ENCODE measurements at places on chromosomes 3 and 15.
A peak's percentile ranks its signal among the peaks of the same experiment; 100 is the strongest.

GRCh38 chr3:194740859-194741491 is 55.3 kb downstream of the FAM43A start:
- no peak for DNase-seq

GRCh38 chr15:42444415-42445063 is 46.4 kb downstream of the ZNF106 start:
- DNase-seq: no peak

DNA sequence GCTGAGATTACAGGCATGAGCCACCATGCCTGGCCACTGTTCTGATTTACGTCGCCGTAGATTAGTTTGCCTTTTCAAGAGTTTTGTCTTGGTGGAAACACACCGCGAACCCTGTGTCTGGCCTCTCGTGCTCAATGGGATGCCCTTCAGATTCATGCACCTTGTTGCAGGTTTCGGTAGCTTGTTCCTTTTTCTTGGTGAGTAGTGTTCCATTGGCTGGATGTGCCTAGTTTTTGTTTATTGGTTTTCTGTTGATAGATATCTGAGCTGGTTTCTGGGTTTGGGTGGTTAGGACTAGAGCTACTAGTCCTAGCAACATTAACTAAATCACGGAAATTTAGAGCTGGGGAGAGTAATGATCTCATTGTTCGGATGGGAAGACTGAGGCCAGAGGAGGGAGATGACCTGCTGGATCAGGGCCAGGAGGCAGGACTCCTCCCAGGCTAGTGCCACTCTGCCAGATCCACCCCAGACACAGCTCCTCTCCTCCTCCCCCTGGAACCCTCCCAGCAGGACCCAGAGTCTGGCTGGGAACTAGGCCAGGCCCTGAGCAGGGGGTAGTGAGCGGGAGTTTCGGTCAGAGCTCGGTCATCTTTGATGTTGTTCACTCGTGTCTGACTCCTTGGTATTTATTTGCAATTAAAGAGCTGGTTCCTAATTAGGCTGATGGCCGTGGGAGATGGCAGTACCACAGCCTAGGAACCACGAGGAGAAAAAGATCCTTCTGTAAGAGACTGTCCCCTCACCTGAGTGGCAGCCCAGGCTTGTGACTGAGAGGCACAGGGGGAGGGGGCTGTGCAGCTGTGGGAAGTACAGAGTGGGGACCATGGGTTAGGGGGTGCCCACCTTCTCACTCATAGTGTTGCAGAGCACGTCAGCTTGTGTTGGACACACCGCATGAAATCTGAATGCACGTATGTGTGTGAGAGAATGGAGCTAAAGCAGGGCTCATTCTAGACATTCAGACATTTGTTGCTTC is 73.4 kb downstream of the SMAD6 start:
- no peak for DNase-seq

DNA sequence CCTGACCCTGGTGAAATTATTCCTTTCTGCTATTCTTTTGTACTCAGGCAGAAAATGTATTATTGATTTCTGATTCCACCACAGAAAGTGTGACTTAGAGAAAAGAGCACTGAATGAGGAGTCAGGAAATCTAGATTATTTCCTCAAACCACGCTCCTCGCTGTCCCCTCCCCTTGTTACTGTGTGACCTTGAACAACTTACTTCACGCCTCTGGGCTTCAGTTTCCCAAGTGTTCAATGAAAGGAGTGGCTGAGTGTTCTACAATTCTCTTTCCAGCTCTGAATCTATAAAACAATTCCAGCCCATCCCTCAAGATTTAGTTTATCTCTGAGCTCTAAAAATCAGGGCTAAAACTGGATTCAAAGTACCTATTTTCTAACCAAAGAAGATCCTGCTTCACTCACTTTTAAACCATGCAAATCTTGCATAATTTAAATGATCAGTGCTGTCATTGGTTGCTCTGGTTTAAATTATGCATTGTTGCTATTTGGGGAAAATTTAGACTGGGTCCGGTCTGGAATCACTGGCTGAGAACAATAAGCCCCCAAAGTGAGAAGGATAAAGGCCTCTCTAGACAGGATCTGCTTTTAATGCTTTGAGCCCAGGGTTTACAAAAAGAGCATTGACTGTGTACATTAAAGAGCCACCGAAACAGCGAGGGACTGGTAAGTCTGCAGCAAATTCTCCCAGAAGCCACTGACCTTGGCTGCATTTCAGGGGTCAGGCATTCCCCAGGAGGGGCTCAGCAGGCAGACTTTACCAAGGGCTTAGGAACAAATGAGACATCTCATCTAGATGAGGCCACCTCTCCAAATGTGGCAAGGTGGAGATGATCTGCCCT is 3.2 kb downstream of the TNIK start:
- DNase-seq: no peak

DNA sequence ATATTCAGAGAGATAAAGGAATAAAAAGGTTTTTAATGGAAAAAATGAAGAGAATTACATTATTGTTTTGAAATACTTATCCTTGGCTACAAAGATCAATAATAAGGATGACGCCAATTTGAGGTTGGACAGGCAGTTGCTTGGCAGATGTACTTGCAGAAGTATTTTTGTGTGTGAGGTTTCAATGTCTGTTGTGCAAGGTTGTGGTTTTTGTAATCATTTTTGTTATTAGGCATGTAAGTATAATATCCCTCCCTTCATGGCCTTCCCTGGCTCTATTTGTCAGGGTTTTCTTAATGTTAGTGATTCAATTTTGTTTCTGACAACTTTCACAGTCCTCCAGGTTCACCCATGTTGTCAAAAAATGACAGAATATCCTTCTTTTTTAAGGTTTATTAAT is 105.9 kb downstream of the OTOL1 start:
- DNase-seq: no peak

DNA sequence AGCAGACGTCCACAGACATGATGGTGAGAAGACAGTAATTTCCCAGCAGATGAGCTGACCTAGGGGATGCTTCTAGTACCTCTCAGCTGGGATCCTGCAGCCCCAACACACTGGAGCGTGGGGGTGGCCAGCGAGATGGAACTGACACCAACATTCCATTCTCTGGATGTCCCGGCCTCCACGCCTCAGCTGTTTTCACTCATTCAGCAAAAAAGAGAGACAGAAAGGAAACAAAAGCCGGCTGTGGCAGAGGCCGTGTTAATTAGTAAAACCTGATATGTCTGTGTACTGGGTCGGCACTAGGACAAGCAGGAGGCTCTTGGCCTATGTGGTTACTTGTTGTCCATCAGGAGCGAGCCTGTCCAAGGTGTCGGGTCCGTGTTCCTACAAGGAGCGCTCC is 82.6 kb upstream of the MYZAP start:
- no peak for DNase-seq

DNA sequence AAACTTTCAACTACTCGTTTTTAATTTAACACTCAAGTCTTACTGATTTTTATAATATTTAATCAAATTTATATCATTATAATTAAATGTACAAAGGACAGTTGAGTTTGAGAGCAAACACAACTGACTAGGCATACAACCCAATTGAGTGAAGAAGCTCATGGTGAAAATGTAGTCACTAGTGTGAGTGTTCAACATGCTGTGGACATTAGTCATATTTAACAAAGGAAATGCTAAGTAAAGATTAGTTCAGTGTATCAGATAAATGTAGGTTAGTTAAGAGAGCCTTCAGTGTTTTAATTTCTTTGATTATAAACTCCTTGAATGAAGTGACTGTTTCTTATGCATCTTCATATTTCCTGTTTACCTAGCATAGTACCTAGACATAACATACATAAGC is 444.2 kb upstream of the GOLIM4 start:
- DNase-seq: no peak

DNA sequence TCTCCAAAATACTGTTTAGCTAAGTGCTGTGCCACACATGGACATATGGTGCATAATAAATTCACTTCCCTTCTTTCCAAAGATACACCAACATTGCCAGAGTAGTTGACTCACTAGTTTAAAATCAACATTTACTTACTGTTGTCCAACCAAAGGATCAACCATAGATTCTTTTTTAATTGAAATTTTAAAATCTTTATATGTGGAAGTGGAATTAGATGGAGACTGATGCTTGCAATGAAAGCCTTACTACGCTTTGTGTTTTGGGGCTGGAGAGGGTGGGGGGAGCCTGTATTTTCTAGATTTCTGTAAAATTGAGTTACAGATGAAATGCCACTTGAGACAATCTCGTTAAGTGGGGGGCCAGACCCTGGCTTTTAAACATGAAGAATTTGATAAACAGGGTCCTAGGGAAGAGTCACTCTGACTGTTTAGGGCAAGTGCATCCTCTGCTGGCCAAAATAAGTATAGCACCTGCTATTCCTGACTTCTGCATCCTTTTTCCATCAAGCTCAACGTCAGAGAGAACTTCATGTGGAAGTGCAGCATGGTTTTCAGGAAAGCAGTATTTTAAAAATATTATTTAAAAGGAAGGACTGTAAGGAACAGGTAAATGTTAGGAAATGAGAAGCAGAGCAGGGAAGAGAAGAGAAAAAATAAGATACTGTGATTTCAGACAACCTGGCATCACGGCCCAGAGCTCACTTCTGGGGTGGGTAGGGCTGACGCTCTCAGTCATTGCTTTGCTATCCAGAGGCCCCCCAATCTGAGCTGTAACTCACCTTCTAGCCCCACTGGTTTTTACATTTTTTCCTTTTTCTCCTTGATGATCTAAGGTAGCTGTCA is 76.7 kb downstream of the BOC start:
- peak; percentile 77 for DNase-seq

DNA sequence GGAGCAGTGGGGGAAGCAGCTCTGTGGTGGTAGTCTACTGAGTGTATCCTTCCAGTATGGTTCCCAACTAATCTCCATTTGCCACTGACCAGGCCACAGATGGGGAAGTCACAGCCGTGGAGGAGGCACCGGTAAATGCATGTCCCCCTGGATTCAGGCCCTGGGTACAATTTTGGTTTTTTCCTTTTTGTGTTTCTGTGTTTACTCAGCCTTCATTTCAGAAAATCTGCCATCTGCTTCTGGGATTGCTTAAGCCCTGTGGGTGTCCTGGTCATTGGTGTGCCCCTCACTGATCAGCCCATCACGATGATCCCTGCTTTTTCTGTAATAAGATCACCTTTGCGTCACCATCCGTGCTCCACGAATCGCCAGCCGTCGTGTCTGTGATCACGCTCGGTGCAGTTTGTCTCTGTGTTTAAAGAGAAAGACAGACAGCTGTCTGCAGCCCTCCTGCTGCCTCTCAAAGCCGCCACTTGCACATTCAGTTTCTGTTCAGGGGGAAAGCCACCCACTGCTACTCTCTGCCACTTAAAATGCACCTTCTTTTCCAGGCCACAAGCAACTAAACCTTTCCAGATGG is 68.9 kb downstream of the DNASE1L3 start:
- DNase-seq: peak; percentile 11

DNA sequence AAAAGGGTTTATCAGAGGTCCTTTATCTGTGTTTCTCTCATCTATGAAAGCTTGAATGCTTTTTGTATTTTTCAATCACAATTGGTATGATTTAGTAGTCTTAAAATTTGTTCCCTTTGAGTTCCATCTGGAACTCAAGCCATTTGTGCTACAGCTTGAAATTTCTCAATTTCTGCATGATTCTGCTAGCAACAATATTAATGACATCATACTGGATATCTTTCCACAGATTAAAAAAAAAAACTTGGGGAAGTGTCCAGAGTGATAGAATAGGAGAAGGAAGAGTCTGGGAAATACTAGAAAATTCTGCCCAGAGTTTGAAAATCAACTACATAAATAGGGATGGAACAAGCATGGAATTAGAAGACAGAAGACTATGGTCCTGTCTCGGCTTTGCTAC is 9.3 kb upstream of the FBN1 start:
- DNase-seq: no peak

- DNase-seq: no peak
These were observed 350.5 kb upstream of the COL8A1 start for GRCh38 chr3:99287876-99288275.

DNA sequence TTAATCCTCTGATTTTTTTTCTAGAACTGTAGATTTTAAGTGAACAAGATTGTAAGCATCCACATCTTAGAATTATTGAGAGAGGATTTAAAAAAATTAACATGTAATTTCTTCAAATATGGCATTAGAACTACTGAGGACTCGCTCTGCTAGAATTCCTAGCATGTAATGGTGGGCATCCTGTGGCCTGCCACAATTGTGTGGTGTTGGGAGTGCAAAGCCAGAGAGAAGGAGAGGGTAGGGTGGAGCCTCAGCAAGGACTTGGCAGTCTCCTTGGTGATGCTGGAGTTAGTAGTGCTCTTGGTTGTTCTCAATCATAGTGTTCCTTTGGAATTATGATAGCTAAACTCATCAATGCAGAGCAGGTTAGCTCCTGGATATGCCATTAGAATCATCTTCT is 443.9 kb upstream of the TBL1XR1 start:
- DNase-seq: no peak

GRCh38 chr3:194046995-194047645 is 88.8 kb upstream of the HES1 start:
- DNase-seq: peak; percentile 28

DNA sequence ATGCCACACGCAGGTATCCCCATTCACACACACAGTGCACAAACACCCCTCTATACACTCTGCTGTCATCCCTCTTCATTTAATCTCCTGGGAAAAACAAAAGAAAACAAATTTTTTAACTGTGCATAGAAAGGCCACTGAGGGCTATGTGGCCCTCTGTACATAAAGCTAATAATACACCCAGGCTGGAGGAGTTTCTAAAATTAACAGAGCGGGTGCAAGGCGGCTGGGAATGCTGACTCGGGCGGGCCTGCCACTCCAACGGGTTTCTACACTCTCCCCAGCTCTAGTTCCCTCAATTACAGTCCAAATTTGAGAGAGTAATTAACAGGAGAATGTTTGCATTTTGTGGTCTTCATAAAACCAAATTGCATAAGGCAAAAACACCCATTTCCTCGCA is 23.1 kb downstream of the HCN4 start:
- no peak for DNase-seq

DNA sequence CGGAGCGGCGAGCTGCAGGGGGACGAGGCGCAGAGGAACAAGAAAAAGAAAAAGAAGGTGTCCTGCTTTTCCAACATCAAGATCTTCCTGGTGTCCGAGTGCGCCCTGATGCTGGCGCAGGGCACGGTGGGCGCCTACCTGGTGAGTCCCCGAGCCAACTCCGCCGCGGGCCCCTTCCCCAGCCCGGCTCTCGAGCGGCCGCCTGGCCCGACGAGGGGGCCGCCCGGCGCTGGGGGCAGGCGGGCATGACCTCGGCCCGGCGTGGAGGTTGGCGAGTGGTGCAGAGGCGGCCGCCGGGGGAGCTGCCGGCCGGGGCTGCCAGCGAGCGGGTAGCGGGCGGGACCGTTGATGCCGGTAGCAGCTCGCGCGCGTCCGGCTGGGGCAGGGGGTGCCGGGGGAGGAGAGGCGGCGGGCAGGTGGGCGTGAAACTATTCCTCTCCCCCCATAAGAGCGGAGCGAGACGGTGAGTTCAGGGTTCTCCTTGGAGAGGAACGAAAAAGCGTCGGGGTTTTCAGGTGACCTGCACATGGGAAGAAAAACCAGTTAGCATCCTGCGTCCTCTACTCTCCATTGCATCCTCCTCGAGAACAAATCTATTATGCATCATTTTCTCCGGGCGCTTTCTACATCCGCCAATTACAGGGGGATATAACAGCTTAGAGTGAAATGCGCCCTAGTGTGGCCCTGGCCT is 585 bp downstream of the SLCO3A1 start:
- peak; percentile 58 for DNase-seq

- DNase-seq: no peak
These were observed 46.4 kb downstream of the GJD2 start for GRCh38 chr15:34708422-34708821.

GRCh38 chr3:37320276-37320675 is 145.9 kb upstream of the LRRFIP2 start:
- no peak for DNase-seq

All from Peyer's patch (tissue), 4 donors.